H1 (cell line): ENCODE measurements at places on chromosomes 5 and 9.

GRCh38 chr5:127451096-127451495, 66.3 kb upstream of the PRRC1 start:
- no peak for DNase-seq

GRCh38 chr5:80414113-80414512, 6.2 kb downstream of the ZFYVE16 start:
- DNase-seq, result no peak

DNA sequence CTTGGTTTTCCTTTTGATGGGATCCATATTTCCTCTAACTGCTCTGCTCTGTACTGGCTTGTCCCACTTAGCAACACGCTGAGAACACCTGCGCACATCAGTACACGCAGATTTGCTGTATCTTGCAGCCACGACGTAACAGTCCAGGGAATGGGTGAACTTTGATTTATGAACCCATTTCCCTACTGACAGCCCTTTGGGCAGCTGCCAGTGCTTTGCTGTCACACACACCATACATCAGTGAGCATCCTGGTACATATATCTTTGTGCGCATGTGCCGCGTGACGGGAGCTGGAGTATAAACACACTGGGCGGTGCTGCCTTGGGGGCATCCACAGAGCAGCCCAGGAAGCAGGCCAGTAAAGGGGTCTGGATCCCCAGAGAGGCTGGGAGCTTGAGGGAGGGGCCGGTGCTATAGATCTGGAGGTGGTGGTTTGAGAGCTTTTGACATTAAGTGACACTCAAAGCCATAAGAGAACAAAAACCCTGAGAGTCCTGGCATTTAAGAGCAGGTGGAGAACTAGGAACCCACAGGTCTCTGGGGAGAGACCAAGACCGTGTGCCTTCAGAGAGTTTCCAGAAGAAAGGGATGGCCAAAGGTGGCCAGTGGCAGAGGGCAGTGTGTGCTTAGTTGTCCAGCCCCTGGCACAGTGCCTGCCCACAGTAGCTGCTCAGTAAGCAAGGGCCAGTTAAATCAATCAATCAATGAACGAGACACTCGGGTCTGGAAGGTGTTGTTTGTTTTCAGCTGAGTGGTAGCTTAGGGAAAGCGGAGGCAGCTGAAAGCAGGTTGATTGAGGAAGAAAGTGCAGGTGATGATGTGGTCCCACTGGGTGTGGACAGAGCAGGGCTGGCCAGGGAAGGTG, 53.7 kb downstream of the LMX1B start:
- DNase-seq, result no peak

- peak; percentile 35 for DNase-seq
Measured at GRCh38 chr5:607541-608428, 4.4 kb upstream of the CEP72 start.

DNA sequence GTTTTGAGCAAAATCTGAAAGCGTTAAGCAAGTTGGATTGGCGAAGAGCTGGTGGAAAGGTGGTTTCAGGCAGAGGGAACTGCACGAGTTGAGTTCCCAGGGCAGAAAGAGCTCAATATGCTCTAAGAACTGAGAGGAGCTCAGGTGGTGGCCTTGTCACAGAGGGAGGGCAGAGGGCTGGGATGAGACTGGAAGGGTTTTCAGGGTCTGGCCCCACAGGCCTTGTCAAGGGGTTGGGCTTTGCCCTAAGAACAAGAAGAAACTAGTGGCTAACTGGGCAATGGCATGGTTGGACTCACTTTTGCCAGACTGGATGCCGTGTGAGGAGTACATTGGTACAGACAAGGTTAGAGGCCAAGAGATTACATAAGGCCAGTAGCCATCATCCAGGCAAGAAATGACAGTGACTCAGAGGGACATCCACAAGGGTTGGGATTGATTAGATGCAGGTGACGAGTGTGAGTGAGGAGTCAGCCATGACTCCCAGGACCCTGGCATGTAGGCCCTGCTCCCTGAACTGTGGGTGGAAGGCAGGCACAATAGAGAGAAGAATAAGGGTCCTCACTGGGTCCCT, 75.1 kb upstream of the SMIM23 start:
- no peak for DNase-seq
